Ureter (tissue), 1 donor: ENCODE measurements at places on chromosomes 2 and 18. TPM values are rescaled to one million over a fixed set of nuclear protein-coding genes. Genes with fewer than 3 reads are reported as not detected.

The LINC00305 gene
- not detected for total RNA-seq

The RETREG2 gene
- total RNA-seq = 79.6 TPM

The TRIM43 gene
- not detected for total RNA-seq

The PLA2R1 gene
- total RNA-seq = 19.0 TPM

The TCF23 gene
- 0.42 TPM for total RNA-seq

The KLF7 gene
- 54.7 TPM for total RNA-seq

The CCBE1 gene
- total RNA-seq = 1.8 TPM

DNA sequence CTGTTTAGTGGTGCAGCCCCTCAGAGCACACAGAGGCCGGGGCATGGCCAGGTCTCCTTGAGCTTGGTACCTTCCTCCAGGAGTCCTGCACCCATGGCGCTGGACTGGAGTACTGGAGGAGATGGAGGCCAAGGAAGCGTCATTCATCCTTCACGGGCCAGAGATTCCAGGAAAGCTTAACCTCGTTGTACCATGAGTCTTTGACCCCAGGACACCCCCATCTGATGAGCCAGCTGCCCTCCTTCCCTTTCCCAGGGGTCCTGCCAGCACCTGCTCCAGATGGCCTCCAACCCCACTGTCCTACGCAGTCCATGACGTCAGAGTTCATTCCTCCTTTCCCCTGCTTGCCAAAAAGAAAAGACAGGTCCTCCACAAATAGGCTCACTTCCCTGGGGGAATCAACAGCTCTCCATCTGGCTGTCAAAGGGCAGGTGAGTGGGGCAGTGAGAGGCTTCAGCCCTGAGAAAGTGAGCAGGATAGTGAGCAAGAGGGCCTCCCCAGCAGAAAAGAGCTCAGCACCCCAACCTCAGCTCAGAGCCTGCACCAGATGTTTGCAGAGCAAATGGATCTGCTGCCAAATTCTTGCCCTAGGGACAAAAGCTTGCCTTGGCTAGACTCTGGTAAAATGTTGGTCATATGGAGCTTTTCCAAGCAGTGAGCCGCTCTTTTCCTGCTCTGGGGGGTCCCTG is 4.5 kb upstream of the NPPC start:
- DNase-seq = peak; percentile 38

DNA sequence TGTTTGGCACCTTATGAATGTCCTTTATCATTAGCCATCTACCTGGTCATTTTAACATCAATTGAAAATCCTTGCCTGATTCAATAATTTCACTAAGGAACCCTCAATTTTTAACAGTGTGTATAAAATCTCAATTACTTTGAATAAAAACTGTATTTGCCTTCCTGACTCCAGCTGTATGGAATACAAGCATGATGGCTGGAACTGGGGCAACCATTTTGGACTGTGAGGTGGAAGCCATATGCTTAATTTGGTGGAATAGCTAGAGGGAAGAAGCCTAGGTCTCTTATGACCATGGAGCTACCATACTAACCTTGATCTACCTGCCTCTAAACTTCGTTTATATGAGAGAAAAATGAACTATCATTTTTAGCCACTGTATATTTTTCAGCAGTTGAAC is 12.5 kb upstream of the RTN4 start:
- DNase-seq = no peak

GRCh38 chr2:240403396-240404104 is 31.9 kb upstream of the GPC1 start:
- DNase-seq = peak; percentile 14

DNA sequence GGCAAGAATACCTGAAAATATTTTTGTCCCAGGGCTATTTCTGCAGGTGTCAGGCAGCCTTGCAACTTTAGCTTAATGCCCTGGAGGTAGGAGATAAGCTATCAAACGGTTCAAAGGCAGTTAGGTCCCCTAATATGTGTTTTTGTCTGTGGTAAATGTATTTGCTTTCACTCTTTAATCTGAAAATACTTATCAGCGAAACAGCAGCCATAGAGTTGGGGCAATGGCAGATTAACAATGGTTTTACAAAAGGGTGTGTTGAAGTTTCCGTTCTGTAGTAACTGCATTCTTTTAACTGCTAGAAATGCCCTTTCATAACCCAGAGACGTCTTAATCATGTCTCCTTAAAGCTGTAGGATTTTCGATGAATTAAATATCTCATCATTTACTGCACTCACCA is 265.0 kb upstream of the TRIB2 start:
- DNase-seq = no peak

DNA sequence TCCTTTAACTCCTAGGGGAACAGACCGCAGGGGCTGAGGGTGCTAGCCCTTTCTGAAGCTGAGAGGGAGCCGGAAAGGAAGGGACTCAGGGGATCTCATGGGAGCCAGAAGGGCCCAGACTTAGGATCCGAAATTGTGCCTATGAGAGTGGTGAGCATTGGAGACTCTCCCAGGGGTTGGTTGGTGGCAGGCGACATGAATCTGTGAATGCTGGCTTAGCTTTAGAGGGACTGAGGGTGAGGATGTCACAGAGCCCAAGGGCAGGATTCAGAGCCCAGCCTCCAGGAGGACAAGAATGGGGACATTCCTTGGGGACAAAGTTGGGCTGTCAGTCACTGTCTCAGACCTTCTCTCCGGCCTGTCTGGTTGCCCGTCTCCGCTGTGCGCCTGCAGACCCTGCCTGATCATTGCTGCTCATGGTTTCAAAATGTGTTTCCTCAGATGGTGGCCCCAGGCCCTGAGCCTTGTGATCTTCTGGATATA is 17.5 kb downstream of the GNLY start:
- no peak for DNase-seq

GRCh38 chr2:190065839-190066238 is 3.3 kb upstream of the MSTN start:
- no peak for DNase-seq

DNA sequence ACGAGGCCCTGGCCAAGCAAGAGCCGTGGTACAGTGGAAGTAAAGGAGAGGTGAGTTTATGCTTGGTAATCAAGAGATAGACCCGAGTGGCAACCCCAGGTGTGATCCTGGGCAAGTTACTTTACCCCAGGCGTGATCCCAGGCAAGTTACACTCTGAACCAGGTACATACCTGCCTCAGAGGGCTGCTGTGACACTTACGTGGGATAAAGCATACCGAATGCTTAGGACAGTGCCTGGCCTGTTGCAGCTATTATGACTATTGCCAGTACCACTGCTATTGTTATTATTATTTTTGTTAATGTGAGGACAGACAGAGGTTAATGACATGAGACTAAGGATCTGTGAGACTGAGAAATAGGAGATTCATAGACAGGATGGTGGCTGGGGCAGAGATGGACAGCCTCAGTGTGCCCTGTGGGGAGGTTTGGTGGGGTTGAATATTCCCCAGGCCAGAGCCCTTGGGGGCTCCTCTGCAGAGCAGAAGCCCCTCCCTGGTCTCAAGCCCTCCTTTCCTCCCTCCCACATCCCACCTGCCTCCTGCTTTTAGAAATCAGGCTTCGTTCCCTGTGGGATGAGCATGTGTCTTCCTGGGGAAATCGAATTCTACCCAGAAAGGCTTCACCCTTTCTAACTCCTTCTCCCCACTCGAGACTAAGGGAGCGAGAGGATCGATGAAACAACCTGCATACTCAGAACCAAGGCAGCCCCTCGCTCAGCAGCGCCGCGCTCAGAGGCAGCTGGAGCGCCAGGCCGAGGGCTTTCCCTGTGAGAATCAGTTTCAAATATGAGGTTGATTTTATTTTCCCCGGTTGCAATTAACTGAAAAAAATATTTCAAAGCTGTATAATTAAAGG is 62.0 kb upstream of the SIX3 start:
- no peak for DNase-seq

DNA sequence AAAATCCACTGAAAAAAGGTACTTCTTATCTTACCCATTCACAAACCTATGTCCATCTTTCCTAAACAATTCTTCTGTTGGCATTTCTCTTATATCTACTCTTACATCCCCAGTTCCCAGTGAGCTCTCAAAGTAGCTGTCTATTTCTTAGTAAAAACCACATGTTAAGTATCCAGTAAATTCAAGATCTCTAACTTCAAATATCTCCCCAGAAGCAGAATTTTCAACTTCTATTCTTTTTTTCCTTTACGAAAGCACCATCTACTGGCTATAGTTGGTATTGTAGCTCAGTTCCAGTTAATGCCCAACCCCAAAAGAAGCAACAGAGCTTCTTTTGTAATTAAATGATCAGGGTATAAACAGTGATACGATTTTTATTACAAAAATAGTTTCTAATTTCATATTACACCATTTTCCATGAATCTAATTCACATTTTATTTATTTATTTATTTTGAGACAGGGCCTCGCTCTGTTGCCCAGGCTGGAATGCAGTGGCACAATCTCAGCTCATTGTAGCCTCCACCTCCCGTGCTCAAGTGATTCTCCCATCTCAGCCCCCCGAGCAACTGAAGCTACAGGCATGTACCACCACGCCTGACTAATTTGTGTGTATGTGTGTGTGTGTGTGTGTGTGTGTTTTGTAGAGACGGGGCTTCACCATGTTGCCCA is 28.5 kb downstream of the HRH4 start:
- DNase-seq = no peak

- no peak for DNase-seq
Observed at GRCh38 chr2:234564699-234565098, 67.8 kb upstream of the ARL4C start.
